ENCODE measurements at places on chromosomes 6 and 20. TPM values are rescaled to one million over a fixed set of nuclear protein-coding genes. Genes with fewer than 3 reads are reported as not detected.

GRCh38 chr20:36251426-36251825 lies 15.1 kb downstream of the AAR2 start:
- DNase-seq: no peak
- peaks cover 29% of the 10 kb centered on the region for H3K36me3 ChIP-seq
- H3K4me3 ChIP-seq: no peak overlapping the region
- H3K4me1 ChIP-seq: peaks cover 9% of the 10 kb centered on the region

The IP6K3 gene
- not detected for total RNA-seq

GRCh38 chr20:42474646-42475045 lies 715.1 kb downstream of the PTPRT start:
- no peak overlapping the region for H3K4me3 ChIP-seq
- no peaks in the 10 kb centered on the region for H3K36me3 ChIP-seq
- H3K27me3 ChIP-seq: peaks cover 1% of the 10 kb centered on the region
- no peaks in the 10 kb centered on the region for H3K4me1 ChIP-seq
- DNase-seq: no peak

- H3K4me3 ChIP-seq: no peak overlapping the region
- no peak overlapping the region for H3K27ac ChIP-seq
- no peaks in the 10 kb centered on the region for H3K36me3 ChIP-seq
- peaks cover 3% of the 10 kb centered on the region for H3K27me3 ChIP-seq
- no peak for DNase-seq
These were observed 20.8 kb upstream of the STX11 start for GRCh38 chr6:144129469-144129868.

GRCh38 chr20:57291003-57291402 lies 24.6 kb upstream of the BMP7 start:
- no peaks in the 10 kb centered on the region for H3K4me1 ChIP-seq
- H3K27me3 ChIP-seq: peaks cover 32% of the 10 kb centered on the region

GRCh38 chr6:49462599-49462926 lies 490 bp downstream of the MMUT start:
- no peak for DNase-seq
- peaks cover 52% of the 10 kb centered on the region for H3K4me1 ChIP-seq
- peak overlapping the region; percentile 99 for H3K4me3 ChIP-seq
- peaks cover 9% of the 10 kb centered on the region for H3K36me3 ChIP-seq
- peak overlapping the region; percentile 97 for H3K27ac ChIP-seq

GRCh38 chr6:91291071-91291470 lies 704.2 kb upstream of the MAP3K7 start:
- no peak for DNase-seq
- H3K36me3 ChIP-seq: no peaks in the 10 kb centered on the region
- no peak overlapping the region for H3K27ac ChIP-seq
- H3K4me1 ChIP-seq: no peaks in the 10 kb centered on the region
- H3K4me3 ChIP-seq: no peak overlapping the region

The SOBP gene
- total RNA-seq: 0.16 TPM

DNA sequence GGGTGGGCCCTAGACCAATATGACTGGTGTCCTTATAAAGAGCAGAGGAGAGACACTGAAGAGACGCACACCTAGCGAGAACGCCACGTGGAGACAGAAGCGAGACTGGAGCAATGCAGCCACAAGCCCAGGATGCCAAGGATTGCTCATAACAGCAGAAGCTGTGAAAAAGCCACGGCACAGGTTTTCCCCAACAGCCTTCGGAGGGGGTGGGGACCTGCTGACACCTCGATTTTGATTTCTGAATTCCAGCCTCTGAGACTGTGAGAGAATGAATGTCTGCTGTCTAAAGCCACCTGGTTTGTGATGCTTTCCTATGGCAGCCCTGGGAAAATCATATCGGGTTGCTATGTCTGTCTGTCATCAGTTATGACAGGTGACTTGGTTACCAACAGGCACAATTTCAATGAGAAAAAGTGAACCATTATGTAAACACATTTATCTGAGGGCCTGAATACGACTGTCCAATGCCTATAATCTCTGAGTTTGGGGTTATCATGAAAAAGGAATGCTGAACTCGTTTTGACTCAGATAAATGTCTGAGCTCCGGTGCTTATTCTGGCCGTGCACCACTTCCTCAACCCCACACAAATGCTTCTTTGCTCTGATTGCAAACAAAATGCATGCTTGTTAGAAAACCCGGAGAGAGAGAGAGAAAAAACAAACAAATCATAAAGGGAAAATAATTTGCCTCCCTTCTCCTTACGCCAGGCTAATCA lies 769.7 kb downstream of the PTPRT start:
- no peaks in the 10 kb centered on the region for H3K4me1 ChIP-seq
- no peak for DNase-seq
- H3K36me3 ChIP-seq: no peaks in the 10 kb centered on the region
- H3K4me3 ChIP-seq: no peak overlapping the region

DNA sequence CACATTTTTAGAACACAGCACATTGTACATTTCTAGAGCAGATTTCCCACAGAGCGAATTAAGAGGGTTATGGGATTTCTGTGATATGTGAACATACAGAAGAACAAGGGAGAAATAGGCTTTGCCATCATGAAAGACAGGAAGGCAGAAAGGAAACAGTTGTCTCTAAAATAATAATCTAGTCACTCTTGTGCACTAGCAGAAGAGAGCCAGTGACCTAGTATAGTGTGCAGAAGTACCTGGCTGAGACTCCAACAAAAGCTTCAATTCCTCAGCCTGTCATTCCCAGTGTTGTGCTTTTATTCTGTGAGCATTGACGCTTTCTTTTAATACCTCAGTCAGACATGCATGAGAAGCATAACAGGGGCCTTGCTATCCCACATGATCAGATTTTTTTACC lies 17.8 kb upstream of the DCBLD1 start:
- H3K27ac ChIP-seq: no peak overlapping the region
- no peak for DNase-seq
- peaks cover 30% of the 10 kb centered on the region for H3K27me3 ChIP-seq
- H3K4me1 ChIP-seq: peaks cover 27% of the 10 kb centered on the region
- no peaks in the 10 kb centered on the region for H3K36me3 ChIP-seq
- no peak overlapping the region for H3K4me3 ChIP-seq

DNA sequence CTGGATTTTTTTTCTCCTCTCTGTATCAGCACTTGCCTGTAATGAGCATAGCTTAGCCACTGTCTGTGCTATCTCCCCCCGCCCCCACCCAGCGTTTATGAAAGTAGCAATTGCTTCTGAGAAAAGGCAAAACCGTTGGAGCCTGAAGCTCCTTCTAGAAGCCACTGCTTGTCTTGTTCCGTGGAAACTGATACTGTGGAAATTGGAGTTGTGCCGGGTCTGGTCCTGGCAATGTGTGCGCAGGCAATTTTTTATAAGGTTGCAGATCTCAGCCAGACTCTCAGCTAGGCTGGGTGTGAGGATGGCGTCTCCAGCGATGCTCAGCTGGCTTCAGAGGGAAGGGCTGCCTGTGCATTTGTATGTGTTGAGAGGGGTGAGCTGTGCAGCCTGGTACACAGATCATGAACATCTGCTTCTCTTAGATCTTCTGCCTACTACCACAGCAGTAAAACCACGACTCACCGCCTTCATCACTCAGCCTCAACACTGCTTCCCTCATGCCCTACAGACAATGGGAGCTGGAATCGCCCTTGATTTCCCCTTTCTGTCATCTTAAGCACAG lies 72.4 kb upstream of the GTSF1L start:
- H3K4me3 ChIP-seq: peak overlapping the region; percentile 14
- H3K36me3 ChIP-seq: peaks cover 6% of the 10 kb centered on the region
- DNase-seq: no peak
- no peaks in the 10 kb centered on the region for H3K27me3 ChIP-seq
- H3K4me1 ChIP-seq: peaks cover 31% of the 10 kb centered on the region

- no peak overlapping the region for H3K4me3 ChIP-seq
- H3K36me3 ChIP-seq: peaks cover 34% of the 10 kb centered on the region
- no peak for DNase-seq
- H3K4me1 ChIP-seq: peaks cover 73% of the 10 kb centered on the region
- no peaks in the 10 kb centered on the region for H3K27me3 ChIP-seq
- peak overlapping the region; percentile 24 for H3K27ac ChIP-seq
These were observed 146.7 kb upstream of the TAB2 start for GRCh38 chr6:149170564-149171452.

DNA sequence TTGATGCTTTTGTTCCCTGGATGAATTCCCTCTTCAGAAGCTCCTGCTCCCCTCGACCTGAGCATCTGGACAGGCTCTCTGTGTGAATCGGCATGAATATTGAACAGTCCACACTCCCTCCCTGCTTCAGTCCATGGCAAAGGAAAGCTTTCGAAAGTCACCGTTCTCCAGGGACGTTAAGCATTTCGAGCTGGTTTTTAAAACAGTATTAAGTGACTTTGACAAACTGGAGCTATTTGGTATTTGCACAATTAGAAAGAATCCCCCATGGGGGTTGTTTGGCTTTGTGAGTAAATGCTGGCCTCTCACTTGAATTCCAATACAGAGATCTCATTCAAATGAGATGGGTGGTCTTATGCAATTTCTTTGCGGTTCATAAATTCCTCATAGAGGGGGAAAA lies 85.3 kb upstream of the TIAM2 start:
- no peaks in the 10 kb centered on the region for H3K36me3 ChIP-seq
- no peak overlapping the region for H3K27ac ChIP-seq
- DNase-seq: no peak
- H3K4me1 ChIP-seq: no peaks in the 10 kb centered on the region
- no peak overlapping the region for H3K4me3 ChIP-seq

DNA sequence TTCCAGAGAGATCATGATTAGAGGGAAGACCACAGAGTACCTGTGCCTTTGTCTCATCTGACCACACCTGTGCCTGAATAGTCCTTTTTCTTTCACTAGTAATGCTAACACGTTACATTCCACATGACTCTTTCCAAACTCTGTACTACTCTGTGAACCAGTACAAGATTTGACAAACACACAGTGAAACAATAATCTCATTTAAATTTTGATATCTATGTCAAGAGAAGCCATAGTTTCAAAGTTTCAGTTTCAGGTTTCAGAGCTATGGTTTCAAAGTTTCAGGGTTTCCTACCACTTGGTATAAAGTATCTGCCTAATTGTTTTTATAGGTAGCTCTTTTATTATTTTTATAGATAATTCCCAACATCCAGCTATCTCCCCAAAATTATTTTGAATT lies 62.0 kb upstream of the PHACTR2 start:
- peaks cover 41% of the 10 kb centered on the region for H3K4me1 ChIP-seq
- no peak overlapping the region for H3K4me3 ChIP-seq
- peaks cover 7% of the 10 kb centered on the region for H3K36me3 ChIP-seq
- H3K27ac ChIP-seq: no peak overlapping the region
- no peak for DNase-seq
- H3K27me3 ChIP-seq: peaks cover 1% of the 10 kb centered on the region

DNA sequence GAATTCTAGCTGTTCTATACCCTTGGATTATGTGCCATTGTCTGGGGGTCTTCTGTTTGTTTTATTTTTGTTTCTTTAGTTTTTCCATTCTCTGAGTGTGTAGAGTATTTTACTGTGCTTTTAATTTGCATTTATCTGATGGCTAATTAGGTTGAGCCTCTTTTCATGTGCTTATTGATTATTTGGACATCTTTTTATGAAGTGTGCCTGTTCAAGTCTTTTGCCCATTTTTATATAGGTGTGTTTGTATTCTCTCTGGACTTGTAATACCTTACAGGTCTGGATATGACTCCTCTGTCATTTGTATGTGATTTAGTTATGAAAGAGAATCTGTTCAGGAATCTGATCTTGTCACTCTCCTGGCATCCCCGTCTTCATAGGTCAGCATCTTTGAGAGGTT lies 22.6 kb upstream of the APCDD1L start:
- H3K27me3 ChIP-seq: peaks cover 3% of the 10 kb centered on the region
- no peak for DNase-seq
- H3K4me3 ChIP-seq: no peak overlapping the region
- no peak overlapping the region for H3K27ac ChIP-seq
- H3K36me3 ChIP-seq: no peaks in the 10 kb centered on the region

GRCh38 chr6:111220383-111221031 lies 133.2 kb downstream of the SLC16A10 start:
- no peak overlapping the region for H3K4me3 ChIP-seq
- H3K27me3 ChIP-seq: peaks cover 3% of the 10 kb centered on the region
- no peak for DNase-seq
- peaks cover 10% of the 10 kb centered on the region for H3K4me1 ChIP-seq
- H3K27ac ChIP-seq: no peak overlapping the region

DNA sequence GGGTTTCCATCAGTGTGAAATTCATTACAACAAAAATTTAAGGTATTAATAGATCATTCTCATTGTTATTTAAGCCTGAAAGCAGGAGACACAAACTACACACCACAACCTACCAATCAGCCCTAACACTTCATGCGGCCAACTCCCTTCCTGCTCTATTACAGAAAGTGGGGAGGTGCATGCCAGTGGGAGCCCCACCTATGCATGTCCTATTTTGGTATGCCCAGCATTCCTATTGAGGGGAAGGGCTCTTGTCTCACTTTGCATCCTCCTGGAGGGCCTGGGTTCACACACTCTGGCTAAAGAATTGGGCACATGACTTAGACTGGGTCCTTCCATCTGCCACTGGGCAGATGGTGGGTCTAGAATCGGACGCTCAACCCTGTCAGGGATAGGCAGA lies 450.0 kb downstream of the PTPRT start:
- H3K27me3 ChIP-seq: no peaks in the 10 kb centered on the region
- no peaks in the 10 kb centered on the region for H3K4me1 ChIP-seq
- H3K4me3 ChIP-seq: no peak overlapping the region
- H3K36me3 ChIP-seq: no peaks in the 10 kb centered on the region
- H3K27ac ChIP-seq: no peak overlapping the region
